ENCODE measurements at places on chromosomes 4 and X.

DNA sequence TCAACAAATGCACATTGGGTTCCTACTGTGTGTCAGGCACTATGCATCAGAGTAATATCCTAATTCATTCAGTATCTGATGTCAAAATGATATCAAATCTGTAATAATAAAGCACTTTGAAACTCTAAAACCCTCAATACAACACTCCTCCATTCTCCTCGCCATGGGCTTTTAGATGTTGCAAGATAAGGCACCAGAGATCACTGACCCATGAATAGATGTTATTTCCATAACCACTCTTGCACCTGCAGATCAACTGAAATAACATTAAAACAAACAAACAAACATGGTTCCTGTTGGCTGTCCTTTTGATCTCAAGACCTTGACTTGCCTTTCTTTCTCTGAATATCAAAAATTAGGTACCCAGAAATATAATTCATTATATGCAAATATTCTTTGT is 100.2 kb downstream of the MAB21L2 start:
- DNase-seq, result no peak

DNA sequence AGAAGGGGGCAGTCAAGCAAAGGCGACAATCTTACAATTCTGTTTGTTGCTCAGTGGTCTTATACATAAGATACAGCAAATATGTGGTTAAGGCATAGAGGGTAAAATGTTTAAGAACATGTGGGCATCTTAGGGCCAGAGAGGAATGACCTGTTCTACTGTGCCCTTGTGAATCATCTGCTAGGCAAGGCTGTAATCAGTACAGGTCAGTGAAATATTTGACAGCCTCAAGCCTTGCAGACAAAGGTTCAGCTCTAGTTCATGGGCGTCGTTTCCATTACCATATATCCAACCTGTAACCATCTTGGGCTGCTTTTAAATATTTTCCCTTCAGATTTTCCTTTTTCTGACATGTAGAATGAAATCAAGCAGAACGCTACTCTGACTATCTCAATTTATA is 37.3 kb downstream of the AGA start:
- DNase-seq, result no peak

- no peak for DNase-seq
Measured at GRCh38 chrX:74272230-74272629, 31.8 kb upstream of the ZCCHC13 start.

- DNase-seq, result no peak
Measured at GRCh38 chr4:152892974-152893373, 43.1 kb upstream of the FHDC1 start.

DNA sequence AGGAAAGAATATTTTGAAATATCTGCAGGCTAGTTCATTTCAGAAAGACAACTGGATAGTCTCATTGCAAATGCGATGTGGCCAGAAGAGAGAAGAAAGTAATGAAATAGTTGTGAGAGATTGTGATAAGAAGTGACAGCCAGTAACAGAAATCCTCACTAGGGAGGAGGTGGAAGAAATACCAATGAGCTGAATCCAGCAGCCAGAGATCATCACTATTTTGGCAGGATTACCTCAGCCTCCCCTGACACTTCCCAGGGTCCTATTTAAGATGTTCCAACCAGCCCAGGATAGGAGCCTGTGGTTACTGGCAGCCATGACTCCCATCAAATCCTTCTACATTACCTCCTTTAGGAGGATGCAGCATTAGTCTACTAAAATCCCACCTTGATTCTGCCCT is 76.7 kb upstream of the ARHGAP24 start:
- DNase-seq, result no peak

GRCh38 chr4:184890499-184890898 is 64.7 kb upstream of the ACSL1 start:
- DNase-seq, result no peak

- no peak for DNase-seq
Measured at GRCh38 chr4:143921181-143921580, 15.8 kb upstream of the GYPE start.

- DNase-seq, result no peak
Measured at GRCh38 chrX:110153896-110154295, 151.0 kb downstream of the TMEM164 start.

Data from dermis blood vessel endothelial cell (primary cell).